ENCODE measurements at places on chromosomes 3 and 15.

GRCh38 chr3:46228260-46229242 lies 13.7 kb upstream of the CCR3 start:
- no peak for DNase-seq

- no peak for DNase-seq
These were observed 141.4 kb downstream of the RBPMS2 start for GRCh38 chr15:64634027-64634426.

DNA sequence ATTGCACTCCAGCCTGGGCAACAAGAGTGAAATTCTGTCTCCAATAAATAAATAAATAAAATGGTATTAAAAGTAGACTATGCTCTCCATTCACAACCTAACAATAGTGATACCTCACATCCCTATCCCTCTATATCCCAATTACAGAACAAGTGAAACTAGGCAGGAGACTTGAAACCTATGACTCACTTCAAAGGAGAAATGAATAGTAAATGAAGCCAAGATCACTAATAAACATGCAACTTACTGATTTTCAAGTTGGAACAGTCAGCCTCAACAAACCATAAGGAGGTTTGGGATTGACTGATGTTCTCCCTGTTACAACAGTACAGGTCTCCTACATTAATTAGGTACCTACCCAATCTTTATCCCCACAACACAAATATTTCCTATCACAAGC lies 103.4 kb downstream of the GSK3B start:
- no peak for DNase-seq

- no peak for DNase-seq
These were observed 352.6 kb upstream of the TGFBR2 start for GRCh38 chr3:30253832-30254231.

DNA sequence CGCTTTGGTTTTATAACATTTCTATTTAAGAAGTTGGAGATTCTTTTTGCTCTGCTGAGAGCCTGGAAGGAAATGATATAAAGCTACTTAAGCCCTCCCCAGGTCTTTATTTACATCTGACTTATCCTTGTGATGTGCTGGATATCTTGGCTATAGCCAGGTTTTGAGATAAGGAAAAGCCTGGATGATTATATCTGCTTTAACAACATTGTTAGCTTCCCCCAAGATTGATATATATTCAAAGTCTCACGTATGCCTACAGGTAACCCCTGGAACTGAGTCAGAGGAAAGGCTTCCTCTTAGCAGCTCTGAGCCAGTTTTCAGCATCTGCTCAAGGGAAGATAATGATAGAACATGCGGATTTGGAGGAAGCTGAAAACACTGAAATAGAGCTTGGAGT lies 61.5 kb upstream of the CRBN start:
- no peak for DNase-seq

DNA sequence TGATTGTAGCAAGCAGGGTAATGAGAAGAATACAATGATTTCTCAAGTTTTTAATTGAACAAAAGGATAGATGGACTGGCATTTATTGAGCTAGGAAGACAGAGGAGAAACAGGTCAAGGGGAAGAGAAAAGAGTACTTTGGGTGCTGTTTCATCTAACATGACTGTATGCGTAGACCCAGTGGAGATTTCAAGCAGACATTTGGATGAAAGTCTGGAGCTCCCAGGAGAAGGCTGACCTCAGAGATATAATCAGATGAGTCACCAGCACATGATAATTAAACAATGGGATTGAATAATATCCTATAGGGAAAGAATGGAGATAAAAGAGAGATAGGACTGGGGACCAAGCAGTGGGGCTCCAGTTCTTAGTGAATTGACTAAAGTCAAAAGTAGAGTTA lies 194.9 kb downstream of the ARRDC4 start:
- no peak for DNase-seq

- DNase-seq, result no peak
These were observed 88.0 kb upstream of the OSBPL11 start for GRCh38 chr3:125683067-125683829.

- no peak for DNase-seq
These were observed 328.4 kb upstream of the UMPS start for GRCh38 chr3:124401843-124402242.

- DNase-seq, result no peak
These were observed 425.2 kb downstream of the ZBTB20 start for GRCh38 chr3:114721864-114722263.

DNA sequence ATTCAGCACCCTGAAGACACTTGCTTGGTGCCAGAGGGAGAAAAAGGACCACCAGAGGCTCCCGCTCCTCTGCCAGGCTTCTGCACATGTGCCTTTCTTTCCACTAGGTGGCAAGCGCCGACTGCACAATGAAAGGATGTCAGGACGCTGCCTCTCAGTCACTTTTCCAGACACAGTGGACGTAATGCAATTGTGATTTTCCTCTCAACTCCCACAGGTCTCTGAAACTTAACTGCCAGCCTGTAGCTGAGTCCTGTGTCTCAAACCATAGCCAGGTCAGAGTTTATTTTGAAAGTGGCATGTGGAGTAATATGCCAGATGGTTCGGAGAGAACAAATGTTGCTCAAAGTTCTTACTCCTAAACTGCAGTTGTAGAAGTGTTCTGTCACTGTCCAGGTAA lies 162.9 kb downstream of the ITPR1 start:
- DNase-seq, result no peak

GRCh38 chr3:146403792-146404191 lies 65.6 kb downstream of the PLSCR2 start:
- no peak for DNase-seq

DNA sequence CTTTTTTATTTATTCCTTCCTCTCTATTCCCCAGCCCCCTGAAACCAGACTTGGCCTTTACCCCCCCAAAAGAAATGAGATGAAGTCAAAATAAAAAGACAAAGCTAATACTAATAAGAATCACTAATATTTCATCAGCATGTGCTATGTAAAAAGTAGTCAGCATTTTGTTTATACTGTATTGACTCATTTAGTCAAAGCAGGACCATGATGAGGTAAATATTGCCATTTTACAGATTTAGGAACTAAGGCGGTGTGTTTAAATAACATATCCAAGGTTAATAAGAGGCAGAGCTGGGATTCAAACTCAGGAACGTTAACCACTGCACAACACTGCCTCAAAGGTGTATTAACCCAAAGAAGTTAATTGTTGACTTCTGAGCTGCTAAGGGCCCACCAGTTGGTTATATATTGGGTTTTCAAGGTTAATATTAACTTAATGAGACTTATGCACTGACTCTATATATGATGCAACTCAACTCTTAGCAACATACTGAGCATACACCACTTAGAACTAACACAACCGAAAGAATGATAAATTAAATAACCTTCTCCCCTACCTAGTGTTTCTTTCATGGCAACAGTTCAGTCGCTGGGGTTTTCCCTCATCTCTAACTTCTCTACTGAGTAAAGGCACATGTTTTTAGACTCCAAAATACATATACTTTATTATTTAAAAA lies 34.7 kb downstream of the FOXP1 start:
- DNase-seq, result no peak

DNA sequence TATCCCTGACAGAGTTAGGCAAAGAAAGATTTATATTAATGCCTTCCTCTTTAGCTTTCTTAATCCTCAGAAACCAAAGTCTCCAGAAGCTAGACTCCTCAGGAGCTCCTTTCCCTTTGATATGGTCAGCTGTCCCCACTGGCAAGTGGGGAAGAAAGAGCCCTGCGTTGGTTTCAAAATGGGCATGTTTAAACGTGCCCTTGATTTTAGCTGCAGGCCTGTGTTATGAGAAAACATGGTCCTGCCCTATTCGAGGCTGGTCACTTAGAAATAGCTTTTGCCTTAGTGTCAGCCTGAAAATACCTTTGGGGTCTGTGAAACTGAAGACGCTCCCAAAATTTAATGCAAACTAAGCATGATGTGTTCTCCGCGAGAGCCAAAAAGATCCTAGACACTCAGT lies 135.5 kb upstream of the RARB start:
- DNase-seq, result no peak

- no peak for DNase-seq
These were observed 61.3 kb downstream of the VGLL4 start for GRCh38 chr3:11582191-11582968.

- no peak for DNase-seq
These were observed 38.4 kb downstream of the KCNAB1 start for GRCh38 chr3:156158656-156159295.

DNA sequence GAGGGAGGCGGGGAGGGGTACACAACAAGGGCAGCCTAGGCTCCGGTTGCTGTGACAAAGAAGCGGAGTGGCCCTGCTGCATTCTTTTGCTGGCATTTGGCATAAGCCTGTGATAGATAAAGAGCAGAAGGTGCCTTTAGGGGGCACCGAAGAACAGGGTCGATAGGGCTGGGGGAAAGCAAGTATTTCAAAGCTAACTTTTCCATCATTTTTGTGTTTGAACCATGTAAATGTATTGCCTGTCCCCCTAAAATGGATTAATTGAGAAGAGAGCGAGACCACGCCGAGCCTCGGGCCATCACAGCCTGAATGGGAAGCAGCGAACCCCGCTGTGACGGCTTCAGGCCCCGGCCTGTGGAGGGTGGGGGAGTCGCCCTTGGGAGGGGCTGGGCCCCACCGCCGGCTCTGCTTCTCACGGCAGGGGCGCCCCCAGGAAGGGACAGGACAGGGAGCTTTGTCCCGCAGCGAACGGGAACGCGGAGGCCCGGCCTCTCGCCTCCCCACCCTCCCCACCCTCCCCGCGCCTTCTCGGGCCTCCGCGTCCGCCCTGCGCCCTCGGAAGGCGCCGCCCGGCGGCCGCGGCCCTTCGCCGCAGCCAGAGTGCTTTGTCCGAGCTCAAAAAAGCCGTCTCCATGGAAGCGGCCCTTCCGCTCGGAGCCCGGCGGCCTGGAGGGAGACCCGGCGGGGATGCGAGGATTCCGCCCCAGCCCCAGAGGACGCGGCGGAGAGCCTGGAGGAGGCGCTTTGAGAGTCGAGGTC lies 32.4 kb upstream of the ALDH1L1 start:
- no peak for DNase-seq

- no peak for DNase-seq
These were observed 19.6 kb downstream of the HSPBAP1 start for GRCh38 chr3:122773944-122774509.

DNA sequence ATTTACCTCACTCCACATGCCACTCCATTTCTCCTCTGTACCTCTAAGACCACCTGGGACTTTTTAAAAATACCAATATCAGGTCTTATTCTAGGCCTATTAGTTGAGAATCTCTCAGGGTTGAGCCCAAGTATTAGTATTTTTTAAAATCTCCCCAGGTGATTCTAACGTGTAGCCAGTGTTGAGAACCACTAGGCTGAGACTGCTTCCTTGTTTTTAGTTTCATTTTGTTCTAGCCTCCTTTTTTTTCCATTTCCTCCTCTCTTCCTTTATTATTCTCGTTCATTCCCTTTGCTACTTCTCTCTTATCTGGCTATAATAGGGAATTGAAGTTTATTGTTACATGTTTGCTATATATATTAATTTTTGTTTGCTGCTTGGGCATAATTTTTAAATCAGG lies 217.8 kb upstream of the CD96 start:
- DNase-seq, result no peak

- DNase-seq, result no peak
These were observed 334.8 kb downstream of the ERC2 start for GRCh38 chr3:56133423-56133822.

- no peak for DNase-seq
These were observed 9.7 kb upstream of the ACSBG1 start for GRCh38 chr15:78244101-78244500.

DNA sequence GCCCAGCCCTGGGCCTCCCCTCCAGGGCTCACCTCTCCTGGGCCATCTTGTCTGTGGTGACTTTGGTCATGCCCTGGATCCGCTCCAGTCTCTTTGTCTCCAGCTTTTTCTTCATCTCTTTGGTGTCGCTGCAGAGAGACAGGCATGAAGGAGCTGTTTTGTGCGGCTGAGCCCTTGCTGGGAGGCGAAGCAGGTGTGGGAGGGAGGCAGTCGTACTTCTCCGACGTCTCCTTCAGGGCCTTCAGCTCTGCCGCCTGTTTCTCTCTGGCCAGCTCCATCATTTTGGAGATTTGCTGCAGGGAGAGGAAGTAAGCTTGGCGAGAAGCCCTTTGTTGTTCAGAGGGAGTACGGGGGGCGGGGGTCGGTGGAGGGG lies 7.7 kb upstream of the ANKRD63 start:
- DNase-seq, result no peak

DNA sequence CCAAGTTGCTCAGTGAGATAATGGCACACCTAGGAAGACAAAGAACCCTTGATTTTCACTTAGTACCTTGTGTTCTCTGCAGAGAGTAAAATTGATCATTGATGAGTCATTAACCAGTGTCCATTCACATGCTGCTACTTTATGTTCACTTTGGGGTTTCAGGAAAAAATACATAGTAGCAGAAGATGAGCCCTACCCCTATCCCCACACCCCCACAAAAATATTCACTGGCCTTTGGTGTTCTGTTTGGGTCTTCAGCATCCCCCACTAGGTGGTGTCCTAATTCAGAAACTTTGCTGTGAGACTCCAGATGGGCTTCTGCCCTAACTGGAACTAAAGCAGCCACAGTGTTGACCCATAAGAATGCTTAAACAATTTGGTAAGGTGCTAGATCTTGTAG lies 178.8 kb downstream of the KLHL25 start:
- DNase-seq, result no peak

- no peak for DNase-seq
These were observed 54.6 kb downstream of the GMNC start for GRCh38 chr3:190807719-190808375.

- DNase-seq, result no peak
These were observed 136.1 kb upstream of the SGO1 start for GRCh38 chr3:20322085-20322484.

DNA sequence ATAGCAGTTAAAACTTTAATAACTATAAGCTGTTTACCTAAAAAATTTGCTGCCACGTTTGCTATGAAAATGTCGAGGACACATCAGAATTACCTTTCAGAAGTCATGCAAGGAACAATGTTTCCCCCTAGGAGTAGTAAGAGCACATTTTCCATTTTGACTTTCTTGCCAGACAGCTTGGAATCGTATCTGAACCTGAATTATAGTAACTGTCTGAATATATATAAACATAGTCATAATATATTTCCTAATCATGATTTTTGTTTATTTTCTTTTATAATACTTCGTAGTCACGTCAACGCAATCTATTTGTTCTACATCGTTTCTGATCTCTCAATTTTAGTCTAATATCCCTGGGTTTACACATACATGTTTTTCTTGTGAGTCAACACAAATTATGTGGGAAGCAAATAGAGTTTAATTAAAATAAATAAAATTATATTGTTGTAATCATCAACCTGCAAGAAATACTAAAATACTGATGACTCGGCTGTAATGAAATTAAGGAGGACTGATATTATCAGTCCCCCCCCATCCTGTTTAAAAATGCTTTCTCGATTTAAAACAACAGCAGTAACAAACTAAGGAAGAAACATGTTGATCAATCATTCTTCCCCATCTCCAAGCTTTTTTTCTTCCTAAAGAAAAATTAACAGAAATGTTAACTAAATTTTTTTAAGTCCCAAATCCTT lies 78.4 kb downstream of the MME start:
- no peak for DNase-seq

- DNase-seq, result no peak
These were observed 33.8 kb upstream of the RASGRF1 start for GRCh38 chr15:79124388-79124787.

GRCh38 chr3:31432897-31433678 lies 99.6 kb upstream of the STT3B start:
- DNase-seq, result no peak
